Skeletal muscle tissue (tissue), 5 donors: ENCODE measurements at places on chromosomes 6 and 20. TPM values are rescaled to one million over a fixed set of nuclear protein-coding genes. Genes with fewer than 3 reads are reported as not detected.

ENPP3 gene
- 1.0 TPM for total RNA-seq

ULBP2 gene
- not detected for total RNA-seq

ZNF334 gene
- 3.7 TPM for total RNA-seq

MPC1 gene
- 88.2 TPM for total RNA-seq

PLCB4 gene
- 6.3 TPM for total RNA-seq

DEFB132 gene
- not detected for total RNA-seq

RNF5 gene
- total RNA-seq, result 57.9 TPM

COL9A3 gene
- total RNA-seq, result 8.9 TPM

ACAT2 gene
- 5.2 TPM for total RNA-seq

PSORS1C1 gene
- total RNA-seq, result under 0.01 TPM

ARMH2 gene
- total RNA-seq, result not detected

WFDC12 gene
- total RNA-seq, result not detected

THBS2 gene
- 76.2 TPM for total RNA-seq

PTK7 gene
- total RNA-seq, result 50.1 TPM

ADGRG6 gene
- 26.1 TPM for total RNA-seq

GGTLC1 gene
- not detected for total RNA-seq

THEMIS gene
- under 0.01 TPM for total RNA-seq

ZBTB12 gene
- total RNA-seq, result 6.3 TPM

MRS2 gene
- total RNA-seq, result 12.5 TPM

POPDC3 gene
- 52.2 TPM for total RNA-seq

ID4 gene
- total RNA-seq, result 12.5 TPM

EMILIN3 gene
- total RNA-seq, result 23.5 TPM

CYP39A1 gene
- total RNA-seq, result 6.3 TPM

MED20 gene
- 17.2 TPM for total RNA-seq

WASF1 gene
- total RNA-seq, result 2.1 TPM

TNNC2 gene
- 2,844 TPM for total RNA-seq

HLA-DMB gene
- total RNA-seq, result 6.3 TPM

HLA-DPA1 gene
- total RNA-seq, result 14.6 TPM

MKKS gene
- total RNA-seq, result 4.2 TPM

KIF6 gene
- total RNA-seq, result 1.0 TPM

GPLD1 gene
- 2.6 TPM for total RNA-seq
